ENCODE measurements at places on chromosomes 2 and 18.
A peak's percentile ranks its signal among the peaks of the same experiment; 100 is the strongest.

GRCh38 chr18:38526922-38527321 is 961.3 kb upstream of the CELF4 start:
- DNase-seq, result no peak

DNA sequence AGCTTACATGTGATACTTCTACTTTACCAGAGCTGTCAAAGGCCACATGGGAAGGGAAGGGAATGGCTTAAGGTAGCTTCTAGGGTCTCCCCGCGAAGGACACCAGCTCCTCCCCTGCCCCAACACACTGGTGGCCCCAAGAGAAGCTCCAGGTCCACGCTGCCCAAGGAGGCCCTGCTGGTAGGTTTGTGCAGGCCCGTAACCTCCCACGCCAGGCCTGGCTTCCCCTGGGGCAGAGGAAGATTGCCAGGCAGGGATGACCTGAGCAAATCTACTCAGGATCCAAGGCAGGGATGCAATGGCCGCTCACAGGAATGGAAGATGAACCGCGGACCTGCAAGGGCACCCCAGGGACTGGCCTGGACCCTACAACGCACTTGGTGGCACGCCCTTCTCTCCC is 205.1 kb downstream of the MGAT5 start:
- DNase-seq, result no peak

DNA sequence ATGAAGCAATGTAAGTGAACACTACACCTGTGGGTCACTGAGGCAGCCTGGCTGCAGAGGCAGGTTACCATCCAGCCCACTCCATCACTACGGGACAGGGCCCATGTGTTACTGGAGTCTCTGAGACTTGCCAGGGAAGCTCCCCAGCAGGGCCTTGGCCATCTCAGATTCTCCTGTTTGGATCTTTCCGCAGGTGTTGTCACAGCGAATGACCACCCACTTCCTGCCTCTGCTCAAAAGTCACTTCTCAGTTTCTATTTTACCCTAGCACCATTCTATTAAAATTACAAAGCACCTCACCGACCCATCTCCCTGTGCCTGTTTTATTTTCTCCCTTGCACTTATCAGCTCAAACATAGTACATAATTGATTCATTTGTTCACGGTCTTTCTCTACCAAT is 34.5 kb upstream of the L3MBTL4 start:
- no peak for DNase-seq

DNA sequence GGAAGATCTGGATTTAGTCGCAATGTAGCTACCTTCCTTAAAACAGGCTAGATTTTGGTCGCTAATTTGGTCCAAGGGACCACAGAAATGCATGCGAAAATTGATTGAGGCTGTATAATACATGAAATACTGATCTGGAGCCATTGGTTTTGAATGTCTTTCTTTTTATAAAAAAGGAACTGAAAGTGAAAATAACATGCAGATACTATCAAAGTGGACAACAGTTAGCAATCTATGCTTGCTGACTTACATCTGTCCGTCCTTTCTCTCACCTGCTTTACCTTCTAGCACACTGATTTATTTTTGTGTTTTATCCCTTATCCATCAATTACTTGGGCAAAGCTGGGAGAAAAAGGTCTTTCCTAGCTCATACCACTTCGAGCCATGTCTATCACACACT is 1459.8 kb upstream of the ACVR2A start:
- no peak for DNase-seq

- no peak for DNase-seq
Observed at GRCh38 chr2:82796132-82796531, 1662.9 kb downstream of the SUCLG1 start.

DNA sequence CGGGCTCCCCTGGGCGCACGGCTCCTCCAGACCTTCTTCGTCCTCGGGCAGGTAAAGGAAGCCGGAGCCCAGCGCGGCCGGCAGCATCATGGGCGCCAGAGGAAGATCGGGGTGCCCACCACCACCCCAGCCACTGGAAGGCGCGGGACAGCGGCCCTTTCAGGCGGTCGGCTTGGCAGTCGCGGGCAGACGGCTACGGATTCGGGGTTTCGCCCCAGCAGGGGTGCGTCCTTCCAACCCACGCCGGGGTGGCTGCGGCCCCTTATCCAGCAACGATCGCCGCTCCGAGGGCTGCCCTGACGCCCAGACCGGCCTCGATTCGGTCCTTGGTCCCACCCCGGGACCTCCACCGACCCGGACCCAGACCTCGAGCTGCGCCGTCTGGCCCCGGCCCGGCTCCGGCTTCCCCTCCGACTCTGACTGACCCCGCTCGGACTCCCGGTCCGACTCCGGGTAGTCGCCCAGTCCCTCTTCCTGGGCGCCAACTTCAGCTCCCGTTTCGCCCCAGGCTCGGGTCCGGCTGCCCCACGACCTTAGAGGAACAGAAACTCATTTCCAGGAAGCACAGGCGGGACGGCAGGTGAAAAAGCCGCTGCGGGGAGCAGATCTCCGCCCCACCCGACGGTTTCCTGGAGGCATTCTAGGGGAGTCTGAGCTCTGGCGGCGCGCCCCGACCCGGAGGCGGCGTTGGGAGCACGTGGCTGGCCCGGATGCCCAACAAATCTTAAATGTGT is 30.2 kb upstream of the SSB start:
- peak; percentile 9 for DNase-seq

GRCh38 chr2:156483741-156484173 is 47.6 kb downstream of the GPD2 start:
- no peak for DNase-seq

- DNase-seq, result no peak
Observed at GRCh38 chr2:145034511-145034910, 514.6 kb upstream of the ZEB2 start.
